ENCODE measurements at places on chromosomes 7 and 10.

GRCh38 chr7:158424011-158424410 lies 163.6 kb downstream of the PTPRN2 start:
- no peak for DNase-seq

GRCh38 chr10:16606421-16606820 lies 84.7 kb upstream of the C1QL3 start:
- DNase-seq, result no peak

- no peak for DNase-seq
Measured at GRCh38 chr7:137989094-137989493, 12.8 kb downstream of the CREB3L2 start.

DNA sequence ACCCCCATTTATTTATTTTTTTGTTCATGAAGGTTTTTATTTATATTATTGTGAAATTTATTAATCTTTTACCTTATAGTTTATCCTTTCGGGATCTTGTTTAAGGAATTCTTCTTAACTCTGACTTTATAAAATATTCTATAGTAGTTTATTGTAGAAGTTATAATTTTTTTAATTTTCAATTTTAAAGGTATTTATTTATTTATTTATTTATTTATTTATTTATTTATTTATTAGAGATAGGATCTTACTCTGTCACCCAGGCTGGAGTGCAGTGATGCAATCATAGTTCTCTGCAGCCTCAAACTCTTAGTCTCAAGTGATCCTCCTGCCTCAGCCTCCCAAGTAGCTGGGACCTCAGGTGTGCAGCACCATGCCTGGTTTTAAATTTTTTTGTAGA lies 56.0 kb downstream of the NRF1 start:
- no peak for DNase-seq

- no peak for DNase-seq
Measured at GRCh38 chr7:17411922-17412321, 113.5 kb downstream of the AHR start.

Data from activated naive CD4-positive, alpha-beta T cell treated with anti-CD3 and anti-CD28 coated beads for 36 hours (primary cell).